Stimulated activated CD4-positive, alpha-beta T cell treated with anti-CD3 and anti-CD28 coated beads, Interleukin-4, amount 100 ng/mL, for 4 hours (primary cell): ENCODE measurements at places on chromosomes 5 and 9.

GRCh38 chr9:76297721-76298239 lies 96.4 kb downstream of the RFK start:
- no peak for DNase-seq

- no peak for DNase-seq
These were observed 17.5 kb downstream of the SPOCK1 start for GRCh38 chr5:137481596-137481995.

DNA sequence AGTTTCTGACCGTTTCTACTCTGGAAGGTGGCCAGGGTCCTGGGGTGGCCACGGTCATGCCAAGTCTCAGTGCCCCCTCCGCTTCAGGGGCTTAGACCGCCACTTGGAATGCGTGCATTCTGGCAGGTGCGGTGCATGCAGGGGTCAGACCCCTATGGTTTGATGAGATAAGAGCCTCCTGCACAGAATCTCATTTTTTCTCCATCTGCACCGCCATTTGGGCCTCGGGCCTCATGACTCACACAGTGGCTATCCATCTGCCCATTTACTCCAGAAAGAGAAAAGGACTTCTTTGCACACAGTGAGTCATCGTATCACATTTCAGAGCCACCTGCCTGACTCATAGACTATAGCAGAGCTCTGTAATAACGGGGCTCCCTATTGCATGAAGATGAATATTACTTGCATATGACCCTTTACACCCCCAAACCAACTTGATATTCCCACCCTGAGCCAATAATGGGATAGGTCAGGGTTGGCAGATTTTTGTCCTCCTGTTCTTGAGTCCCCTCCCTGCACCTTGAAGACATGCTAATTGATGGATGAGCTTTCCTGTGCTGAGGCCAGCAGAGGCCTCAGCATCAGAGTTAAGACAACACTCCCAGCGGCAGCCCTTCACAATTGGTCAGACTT lies 157.4 kb downstream of the NR3C1 start:
- DNase-seq, result no peak

- no peak for DNase-seq
These were observed 500 bp upstream of the CREBRF start for GRCh38 chr5:173055722-173055982.

DNA sequence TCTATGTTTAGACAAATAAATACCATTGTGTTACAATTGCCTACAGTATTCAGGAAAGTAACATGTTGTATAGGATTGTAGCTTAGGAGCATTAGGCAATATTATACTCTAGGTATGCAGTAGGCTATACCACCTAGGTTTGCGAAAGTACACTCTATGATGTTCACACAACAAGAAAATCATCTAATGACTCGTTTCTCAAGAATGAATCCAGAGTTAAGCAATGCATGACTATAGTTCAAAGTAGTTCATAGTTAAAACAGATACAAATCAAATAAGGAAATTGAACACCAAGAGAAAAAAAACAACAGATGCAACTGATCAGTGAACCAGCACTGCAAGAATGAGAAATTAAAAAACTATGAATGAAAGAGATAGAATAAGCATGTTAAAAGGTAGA lies 27.6 kb upstream of the ABLIM3 start:
- no peak for DNase-seq

- DNase-seq, result no peak
These were observed 27.6 kb upstream of the PSD2 start for GRCh38 chr5:139767960-139768359.

DNA sequence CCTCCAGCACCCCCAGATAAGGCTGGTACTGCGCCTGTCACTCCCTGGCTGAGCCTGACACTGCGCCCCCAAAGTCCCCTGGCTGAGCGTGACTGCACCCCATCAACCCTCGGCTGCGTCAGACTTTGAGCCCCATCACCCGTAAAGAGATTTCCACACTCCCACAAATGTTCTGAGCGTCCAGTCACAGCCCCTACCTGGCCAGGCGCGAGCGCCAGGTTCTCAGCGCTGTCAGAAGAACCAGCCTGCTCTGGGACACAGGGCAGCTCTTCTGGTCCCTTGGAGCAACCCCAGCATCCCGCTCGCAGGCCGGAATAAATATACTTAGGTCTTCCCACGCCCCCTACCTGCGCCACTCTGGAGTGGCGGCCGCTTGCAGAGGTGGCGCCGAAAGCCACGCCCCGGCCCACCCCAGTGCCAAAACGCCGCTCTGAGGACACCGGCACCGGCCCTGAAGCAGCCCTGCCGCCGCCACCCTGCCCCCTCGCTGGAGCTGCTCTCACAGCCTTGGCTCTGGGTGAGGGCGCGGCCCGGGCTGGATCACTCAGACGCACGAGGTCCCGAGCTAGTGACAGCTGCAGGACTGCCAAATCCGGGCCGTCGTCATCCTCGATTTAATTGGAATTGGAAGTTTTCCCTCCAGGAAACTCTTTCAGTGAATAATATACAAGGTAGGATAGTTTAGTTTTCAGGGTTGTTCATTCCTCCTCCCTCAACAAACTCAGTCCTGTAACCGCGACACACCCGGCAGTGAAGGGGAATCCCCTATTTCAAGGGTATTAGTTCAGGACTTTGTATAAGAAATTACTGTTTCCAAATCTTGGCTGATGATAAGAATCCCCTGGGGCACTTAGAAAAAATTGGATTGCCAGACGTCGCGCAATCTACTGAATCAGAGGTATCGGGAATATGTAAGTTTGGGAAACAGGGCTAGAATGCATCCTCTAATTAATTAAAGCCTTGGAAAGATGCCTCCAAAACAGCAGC lies 1.2 kb upstream of the CEMIP2 start:
- peak; percentile 64 for DNase-seq

- no peak for DNase-seq
These were observed 23.6 kb downstream of the MARCHF3 start for GRCh38 chr5:127006744-127007143.

- no peak for DNase-seq
These were observed 42.2 kb downstream of the COL5A1 start for GRCh38 chr9:134683714-134684374.

DNA sequence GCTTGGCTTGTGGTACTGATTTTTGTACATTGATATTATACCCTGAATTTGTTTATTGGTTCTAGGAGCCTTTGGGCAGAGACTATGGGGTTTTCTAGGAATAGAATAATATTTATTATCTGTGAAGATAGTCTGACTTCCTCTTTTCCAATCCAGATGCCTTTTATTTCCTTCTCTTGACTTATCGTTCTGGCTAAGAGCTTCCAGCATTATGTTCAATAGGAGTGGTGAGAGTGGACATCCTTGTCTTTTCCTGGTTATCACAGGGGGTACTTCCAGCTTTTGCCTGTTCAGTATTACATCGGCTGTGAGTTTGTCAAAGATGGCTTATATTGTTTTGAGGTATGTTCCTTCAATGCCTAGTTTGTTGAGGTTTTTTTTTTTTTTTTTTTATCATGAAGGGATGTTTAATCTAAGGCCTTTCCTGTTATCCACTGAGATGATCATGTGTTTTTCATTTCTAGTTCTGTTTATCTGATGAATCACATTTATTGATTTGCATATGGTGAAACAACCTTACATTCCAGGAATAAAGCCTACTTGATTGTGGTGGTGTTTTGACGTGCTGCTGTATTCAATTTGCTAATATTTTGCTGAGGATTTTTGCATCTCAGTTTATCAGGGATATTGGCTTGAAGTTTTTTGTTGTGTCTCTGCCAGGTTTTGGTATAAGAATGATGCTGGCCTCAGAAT lies 77.5 kb downstream of the CERT1 start:
- DNase-seq, result no peak

DNA sequence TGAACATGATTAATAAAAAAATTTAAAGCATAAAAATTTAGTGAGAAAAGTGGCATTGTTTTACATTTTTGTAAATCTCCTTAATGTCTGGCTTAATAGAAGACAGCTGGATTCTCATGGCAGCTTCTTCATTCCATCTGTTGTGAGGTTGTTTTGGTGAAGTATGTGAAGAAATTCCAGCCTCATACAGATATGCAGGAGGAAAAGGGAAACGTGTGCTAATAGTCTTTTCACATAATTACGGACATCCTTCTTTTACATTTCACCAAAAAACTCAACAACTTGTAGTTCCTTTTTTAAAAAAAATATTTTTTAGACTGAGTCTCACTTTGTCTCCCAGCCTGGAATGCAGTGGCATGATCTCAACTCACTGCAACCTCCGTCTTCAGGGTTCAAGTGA lies 46.9 kb downstream of the HACD4 start:
- no peak for DNase-seq

GRCh38 chr9:16645970-16646369 lies 224.5 kb downstream of the BNC2 start:
- DNase-seq, result no peak

DNA sequence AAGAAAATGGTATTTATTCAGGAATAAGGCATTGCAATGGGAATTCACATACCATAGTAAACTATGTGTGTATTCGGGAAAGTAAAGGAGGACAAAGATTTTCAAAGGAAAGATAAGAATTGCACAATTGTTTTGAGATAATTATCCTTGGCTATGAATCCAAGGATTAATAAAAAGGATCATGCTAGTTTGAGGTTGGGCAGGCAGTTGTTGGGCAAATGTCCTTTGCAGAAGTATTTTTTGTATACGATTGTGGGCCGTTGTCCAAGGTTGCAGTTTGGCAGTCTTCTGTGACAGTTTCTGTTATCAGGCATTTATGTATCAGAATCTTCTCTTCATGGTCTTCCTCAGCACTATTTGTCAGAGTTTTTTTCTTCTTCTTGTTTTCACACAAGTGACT lies 10.6 kb upstream of the UBAP2 start:
- no peak for DNase-seq

DNA sequence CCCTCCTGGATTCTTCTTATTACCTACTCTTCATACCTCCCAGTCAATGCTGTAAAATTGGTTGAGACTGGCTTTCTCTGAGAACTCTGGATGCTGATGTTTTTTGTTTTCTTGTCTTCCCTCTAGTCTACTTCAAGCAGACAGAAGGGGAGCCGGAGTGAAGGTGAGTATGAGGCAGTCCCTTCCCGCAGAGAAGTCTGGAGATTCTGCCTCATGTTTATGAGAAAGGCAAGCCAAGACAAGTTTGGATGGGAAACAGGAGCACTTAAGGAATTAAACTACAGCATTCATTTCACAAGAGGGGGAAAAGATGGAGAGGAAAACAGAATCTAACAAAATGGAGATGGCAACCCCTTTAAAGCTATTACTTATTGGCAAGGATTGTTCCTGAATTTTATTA lies 246.1 kb downstream of the TRIM32 start:
- no peak for DNase-seq

DNA sequence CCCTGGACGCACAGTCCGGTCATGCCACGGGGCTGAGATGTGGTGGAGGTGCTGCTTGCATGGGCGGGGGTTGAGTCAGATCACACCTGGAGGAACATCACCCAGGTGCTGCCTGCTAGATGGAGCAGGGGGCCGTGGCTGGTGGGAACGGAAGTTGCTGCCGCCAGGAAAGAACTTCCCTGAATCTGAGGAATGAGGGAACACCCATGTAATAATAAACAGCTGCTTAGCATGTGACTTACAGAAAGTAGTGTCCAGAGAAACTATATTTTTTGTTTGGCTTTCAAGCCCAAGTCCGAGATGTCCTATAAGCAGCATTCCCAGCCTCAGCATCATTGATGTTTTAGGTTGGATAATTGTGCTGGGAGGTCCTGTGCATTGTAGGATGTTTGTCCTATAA lies 27.1 kb upstream of the FAM240B start:
- no peak for DNase-seq

DNA sequence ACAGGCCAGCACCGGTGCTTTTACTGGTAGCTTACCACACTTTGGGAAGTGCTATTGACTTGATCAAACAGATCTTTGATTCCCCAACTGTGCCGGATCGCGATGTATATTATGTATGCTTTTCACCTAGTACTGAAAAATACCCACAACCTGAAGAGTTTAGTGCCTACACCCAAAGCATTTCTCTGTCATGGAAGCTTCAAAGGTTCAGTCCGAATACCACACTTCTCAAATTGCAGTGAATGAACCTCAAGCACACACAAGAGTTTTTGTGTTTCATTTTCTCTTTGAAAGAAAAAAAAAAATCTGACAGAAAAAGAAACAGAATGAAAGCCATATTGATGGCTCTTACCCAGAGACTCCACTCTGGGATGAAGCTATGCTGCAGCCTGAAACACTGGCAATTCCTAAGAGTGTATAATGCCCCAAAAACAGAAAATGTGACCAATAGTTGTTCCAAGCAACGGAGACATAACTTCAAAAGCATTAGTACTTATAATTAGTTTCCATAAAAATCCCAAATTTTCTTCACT lies 100.9 kb downstream of the EBF1 start:
- DNase-seq, result no peak

GRCh38 chr9:108444400-108445358 lies 411.1 kb downstream of the ACTL7B start:
- no peak for DNase-seq

DNA sequence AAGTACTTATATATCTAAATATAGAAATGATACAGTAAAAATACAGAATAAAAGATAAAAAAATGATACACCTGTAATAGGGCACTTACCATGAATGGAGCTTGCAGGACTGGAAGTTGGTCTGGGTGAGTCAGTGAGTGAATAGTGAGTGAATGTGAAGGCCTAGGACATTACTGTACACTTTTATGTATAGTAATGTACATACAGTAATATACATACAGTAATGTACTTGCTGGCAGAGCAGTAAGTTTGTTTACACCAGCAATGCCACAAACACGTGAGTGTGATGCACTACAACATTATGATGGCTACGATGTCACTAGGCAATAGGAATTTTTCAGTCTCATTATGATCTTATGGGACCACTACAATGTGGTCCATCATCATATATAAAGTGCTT lies 34.2 kb downstream of the SUSD1 start:
- DNase-seq, result no peak

DNA sequence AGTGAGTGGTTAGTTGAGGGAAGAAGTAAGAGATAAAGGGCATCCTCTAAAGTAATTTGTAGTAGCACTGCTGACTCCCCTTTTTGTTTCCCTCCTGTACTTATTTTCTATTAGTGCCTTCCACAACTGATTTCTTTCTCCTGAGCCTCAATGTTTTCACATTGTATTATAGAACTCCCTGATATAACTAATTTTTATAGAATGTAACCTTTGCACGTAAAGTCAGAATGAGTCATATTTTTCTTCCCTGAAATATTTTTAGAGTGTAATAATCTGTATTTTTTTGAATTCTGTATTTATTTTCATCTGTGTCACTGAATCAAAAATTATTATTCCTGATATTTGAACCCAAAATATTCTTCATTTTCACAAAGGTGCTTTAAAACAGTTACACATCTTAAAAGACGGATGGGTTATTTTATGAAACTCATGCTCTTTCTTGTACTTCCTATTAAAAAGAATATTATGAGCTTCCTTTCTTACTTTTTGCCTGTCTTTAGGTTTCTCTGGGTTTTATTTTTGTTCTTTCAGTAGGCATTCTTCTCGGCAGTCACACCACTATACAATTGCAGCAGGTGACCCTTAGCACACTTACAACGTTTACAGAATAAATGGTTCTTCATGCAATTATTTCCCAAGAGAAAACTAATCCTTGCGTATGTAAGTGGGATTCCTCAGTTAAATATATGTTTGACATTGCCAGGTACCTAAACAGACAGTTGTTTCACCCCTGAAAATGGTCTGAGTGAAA lies 30.5 kb upstream of the DMRTA1 start:
- DNase-seq, result no peak
